Progenitor cell of endocrine pancreas (in vitro differentiated cells): ENCODE measurements at places on chromosomes 5 and 9. TPM values are rescaled to one million over a fixed set of nuclear protein-coding genes. Genes with fewer than 3 reads are reported as not detected.

DNA sequence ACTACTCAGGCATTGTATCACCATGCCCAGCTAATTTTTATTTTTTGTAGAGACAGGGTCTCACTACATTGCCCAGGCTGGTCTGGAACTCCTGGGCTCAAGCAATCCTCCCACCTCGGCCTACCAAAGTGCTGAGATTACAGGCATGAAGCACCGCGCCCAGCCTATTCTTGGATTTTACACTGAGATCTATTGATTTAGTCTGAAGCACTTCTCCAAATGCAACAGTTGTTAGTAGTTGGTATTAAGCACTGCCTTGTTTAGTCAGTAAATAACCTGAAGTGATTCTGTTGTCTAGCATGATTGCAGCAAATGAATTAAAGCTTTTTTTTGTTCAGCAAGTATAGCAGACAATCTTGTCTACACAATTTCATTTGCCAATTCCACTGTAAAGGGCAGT, 8.9 kb upstream of the CCNB1 start:
- no peak for DNase-seq

The NUDT12 gene
- 13.0 and 14.5 TPM in 2 replicates for total RNA-seq

The C9orf72 gene
- 18.6 and 23.4 TPM in 2 replicates for total RNA-seq

- DNase-seq = no peak
These were observed 789.3 kb downstream of the SEMA5A start for GRCh38 chr5:8756498-8757084.

DNA sequence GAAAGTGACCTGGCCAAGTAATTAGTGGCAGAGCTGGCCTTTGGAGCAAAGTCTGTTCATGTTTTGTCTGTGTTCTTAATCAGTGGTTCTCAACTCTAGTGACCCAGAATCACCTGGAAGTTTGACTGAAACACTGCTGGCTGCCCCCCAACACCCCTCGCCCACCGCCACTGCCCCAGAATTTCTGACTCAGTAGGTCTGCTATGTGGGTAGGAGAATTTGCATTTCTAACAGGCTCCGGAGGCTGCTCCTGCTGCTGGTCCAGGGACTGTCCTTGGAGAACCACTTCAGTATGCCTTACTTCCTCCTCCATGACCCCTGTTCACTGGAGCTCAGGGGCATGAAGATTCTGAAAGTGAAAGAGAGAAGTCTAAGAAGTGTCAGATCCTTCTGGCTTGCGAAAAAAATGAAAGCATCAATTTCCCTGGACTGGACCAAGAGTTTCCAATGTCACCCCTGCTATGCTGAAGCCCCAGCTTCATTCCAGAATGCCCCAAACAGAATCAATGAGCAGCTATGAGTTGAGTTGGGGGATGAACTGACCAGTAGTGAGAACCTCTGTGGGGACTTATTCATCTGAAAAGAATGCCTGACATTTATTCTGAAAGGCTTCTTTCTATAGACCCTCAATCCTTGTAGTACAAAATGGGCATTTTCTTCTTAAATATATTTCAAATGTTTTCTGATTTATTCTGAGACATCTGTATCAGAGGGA, 20.8 kb upstream of the COL15A1 start:
- DNase-seq = no peak

DNA sequence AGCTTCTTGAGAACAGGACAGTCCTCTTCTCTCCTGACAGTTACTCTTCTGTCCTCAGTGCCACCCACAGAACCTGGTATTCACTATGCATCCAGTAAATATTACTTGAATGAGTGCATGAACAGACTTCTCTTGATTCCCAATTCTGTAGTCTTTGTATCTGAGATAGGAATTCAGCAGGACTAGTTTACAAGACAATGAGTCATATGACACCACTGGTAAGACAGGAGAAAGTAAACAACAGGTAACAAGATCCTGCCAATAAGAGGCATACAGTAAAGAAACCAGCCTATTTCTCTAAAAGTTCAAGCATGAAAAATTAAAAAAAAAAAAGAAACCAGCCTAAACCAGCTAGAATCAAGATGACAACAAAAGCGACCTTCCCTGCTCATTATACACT, 6.2 kb downstream of the ZNF883 start:
- DNase-seq = no peak

DNA sequence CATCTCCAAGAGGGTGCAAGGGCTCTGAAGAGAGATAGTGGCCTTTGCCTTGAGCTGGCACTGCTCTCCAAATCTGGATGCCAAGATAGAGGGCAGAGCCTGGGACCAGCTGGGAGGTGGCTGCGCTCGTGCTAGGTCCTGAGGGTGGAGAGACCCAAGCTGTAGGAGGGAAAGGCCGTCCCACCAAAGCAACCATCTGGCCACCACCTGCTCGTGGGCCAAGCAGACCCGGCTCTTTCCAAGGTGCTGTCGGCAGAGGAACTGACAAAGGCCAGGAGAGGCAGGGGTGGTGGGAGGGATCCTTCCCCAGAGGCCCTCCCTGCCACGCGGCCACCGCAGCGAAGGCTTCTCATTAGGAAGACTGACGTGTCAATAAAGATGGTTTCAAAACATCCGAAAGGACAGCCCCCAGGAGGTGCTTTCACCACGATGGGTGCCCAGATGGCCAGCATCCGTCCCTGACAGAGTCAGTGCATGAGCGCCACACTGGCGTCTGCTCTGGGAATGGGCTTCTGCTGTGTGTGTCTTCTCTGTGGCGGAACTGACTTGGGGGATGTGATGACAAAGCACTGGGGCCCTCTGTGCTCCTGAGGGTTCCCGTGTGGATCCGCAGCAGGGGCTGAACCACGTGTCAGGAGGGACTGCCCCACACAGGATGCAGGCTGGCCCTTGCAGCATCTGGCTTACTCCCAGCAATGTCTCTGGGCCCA, 213.5 kb downstream of the FANCC start:
- DNase-seq = no peak

GRCh38 chr9:136093995-136094881, 851 bp downstream of the NACC2 start:
- DNase-seq = no peak

- no peak for DNase-seq
These were observed 54.3 kb downstream of the TMEM215 start for GRCh38 chr9:32837551-32838058.

The PCDHGA8 gene
- 1.5 and 1.9 TPM in 2 replicates for total RNA-seq

- no peak for DNase-seq
These were observed 466 bp upstream of the TTC39B start for GRCh38 chr9:15307523-15307841.

- DNase-seq = no peak
These were observed 198.8 kb downstream of the FRMD3 start for GRCh38 chr9:83339435-83339834.

DNA sequence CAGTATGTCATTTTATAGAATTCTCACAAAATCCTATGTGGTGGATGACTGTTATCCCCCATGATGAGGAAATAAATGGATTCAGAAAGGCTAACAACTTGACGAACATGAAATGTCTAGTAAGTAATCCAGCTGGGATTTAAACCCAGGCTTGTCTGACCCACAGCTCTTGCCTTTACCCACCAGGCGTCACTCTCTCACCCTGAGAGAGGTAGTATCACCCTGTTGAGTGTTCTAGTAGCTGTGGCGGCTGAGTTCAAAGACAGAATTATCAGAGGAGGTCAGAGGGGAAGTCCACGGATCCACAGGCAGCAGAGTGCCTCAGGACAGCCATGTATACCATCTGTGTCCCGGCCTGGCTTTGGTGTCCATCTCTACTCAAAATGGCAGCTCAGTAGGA, 113.8 kb downstream of the ZNF462 start:
- no peak for DNase-seq

- DNase-seq = no peak
These were observed 55.2 kb downstream of the GLDC start for GRCh38 chr9:6590334-6590733.

The SLC25A2 gene
- 1.1 and 1.2 TPM in 2 replicates for total RNA-seq

The HDHD3 gene
- 77.4 and 83.9 TPM in 2 replicates for total RNA-seq

DNA sequence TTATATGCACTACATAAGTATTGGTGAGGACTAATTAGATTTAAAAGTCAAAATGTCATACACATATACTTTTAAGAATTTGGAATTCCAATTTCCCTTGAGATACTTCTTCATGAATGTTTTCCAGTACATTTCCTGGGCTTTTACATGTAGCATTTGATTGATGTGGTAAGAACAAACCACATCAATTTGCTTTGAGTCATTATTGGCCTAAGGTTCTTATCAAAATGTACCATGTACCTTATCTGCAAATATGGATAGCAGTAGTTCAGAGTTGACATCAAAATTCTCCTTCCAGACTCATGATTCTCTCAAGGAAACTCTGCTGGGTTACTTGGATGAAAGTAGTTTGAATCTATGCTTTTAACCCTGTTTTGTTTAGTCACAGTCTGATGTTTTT, 2.5 kb downstream of the CAST start:
- no peak for DNase-seq

The CDX1 gene
- total RNA-seq = 0.31 and 0.43 TPM in 2 replicates

The RORB gene
- total RNA-seq = 0.07 TPM in 1 of 2 replicates, not detected in the other

- no peak for DNase-seq
These were observed 34.3 kb upstream of the FRMD3 start for GRCh38 chr9:83572524-83572923.

- DNase-seq = no peak
These were observed 18.2 kb upstream of the WDR38 start for GRCh38 chr9:124835026-124835557.

DNA sequence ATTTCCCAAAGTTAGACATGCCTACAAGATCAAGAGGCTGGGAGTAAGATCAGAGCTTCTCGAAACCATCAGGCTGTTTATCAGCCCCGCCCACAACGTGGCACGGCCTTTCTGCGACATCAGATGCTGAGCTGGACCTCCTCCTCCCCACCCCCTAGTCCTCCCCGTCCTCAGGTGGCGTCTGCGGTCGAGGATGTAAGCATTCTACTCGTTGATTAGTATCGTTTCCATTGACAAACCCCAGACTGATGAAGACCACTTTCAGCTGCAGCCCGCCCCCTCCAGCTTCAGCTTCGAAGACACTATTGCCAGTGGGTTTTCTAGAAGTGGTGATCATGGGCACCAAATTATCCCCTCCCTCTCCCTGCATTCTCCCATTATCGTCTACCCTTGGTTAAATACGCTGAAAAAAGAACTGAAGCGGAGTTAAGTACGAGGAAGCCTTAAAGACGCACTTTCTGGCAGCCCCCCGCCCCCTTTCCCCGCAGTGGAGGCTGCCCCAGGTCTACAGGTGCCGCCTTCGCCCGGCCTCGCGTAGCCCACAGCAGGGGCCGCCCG, 1.1 kb downstream of the PPIC start:
- DNase-seq = no peak

The MARCOL gene
- not detected in 2 replicates for total RNA-seq

The NRARP gene
- 24.0 and 27.1 TPM in 2 replicates for total RNA-seq

The QRFP gene
- total RNA-seq = not detected in 2 replicates

The ISL1 gene
- total RNA-seq = 8.2 and 9.7 TPM in 2 replicates

DNA sequence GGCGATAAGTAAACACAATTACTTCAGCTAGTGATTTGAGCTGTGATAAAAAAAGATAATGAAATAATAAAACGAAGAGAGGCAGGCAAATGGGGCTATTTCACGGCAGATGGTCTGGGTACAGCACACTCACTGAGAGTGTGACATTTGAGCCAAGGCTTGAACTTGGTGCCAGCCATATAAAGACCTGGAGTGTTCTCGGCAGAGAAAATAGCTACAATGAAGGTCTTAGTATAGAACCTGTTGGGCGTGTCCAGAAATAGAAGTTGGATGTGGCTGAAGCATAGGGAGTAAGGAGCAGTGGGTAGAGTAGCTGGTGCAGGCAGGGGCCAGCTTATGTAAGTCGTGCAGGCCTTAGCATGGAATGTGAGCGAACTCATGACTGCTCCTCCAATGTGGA, 660.3 kb upstream of the WWC1 start:
- DNase-seq = no peak
